Cardiac septum (tissue), 1 donor: ENCODE measurements at places on chromosomes 11 and 22. TPM values are rescaled to one million over a fixed set of nuclear protein-coding genes. Genes with fewer than 3 reads are reported as not detected.
A peak's percentile ranks its signal among the peaks of the same experiment; 100 is the strongest.

CSF2RB gene
- 4.9 TPM for total RNA-seq

TRIM49 gene
- total RNA-seq: not detected

CRYBB3 gene
- total RNA-seq: not detected

DUSP18 gene
- total RNA-seq: 3.4 TPM

CBX6 gene
- 60.3 TPM for total RNA-seq

NRXN2 gene
- total RNA-seq: 3.5 TPM

GRCh38 chr11:125990244-125990643 is 44.4 kb downstream of the VSIG10L2 start:
- DNase-seq: no peak

DNA sequence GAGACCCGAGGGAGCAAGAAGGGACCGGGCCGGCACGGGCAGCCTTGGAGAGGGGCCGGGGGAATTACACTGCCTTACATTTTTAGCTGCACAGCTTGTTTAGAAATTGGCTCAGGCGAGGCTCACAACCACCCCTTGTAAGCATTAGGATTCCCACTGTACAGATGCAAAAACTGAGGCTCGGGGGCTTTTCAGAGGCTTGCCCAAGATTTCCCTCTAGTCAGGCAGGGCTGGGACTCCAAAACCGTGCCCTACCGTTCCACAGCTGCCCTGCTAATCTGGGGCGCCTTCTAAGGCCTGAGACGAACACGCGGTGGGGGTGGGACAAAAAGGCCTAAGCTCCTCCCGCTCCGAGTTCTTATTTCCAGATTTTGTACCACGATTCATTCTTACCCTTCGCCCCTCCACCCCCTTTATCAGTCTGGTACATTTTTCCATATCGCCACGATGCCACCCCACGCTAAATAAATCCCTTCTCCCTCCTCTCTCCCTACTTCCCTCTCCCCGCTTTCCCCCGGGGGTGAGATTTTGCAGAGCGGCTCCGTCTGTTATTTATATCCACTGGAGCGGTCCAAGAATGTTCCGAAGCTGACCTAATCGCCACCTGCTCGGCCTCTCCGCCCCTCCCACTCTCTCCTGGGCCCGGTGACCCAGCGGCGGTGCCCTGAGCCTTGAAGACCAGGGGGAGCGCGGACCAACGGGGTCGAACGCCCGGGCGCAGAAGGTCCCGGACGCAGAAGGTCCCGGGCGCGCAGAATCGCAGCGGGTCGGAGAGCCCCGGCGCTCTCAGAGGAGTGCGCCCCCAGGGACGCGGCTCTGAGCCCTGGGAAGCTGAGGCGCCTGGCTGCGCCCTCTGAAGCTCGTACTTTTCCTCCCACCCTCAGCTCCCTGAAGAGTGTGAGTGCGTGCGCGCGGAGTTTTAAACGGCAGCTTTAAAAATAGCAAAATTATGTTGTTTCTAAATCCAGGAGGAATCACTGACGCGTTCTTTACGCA is 764 bp upstream of the PACSIN3 start:
- peak; percentile 79 for DNase-seq

- no peak for DNase-seq
Observed at GRCh38 chr22:45271667-45272201, 13.0 kb upstream of the UPK3A start.

GRCh38 chr11:26522912-26523610 is 49.0 kb downstream of the MUC15 start:
- no peak for DNase-seq

DNA sequence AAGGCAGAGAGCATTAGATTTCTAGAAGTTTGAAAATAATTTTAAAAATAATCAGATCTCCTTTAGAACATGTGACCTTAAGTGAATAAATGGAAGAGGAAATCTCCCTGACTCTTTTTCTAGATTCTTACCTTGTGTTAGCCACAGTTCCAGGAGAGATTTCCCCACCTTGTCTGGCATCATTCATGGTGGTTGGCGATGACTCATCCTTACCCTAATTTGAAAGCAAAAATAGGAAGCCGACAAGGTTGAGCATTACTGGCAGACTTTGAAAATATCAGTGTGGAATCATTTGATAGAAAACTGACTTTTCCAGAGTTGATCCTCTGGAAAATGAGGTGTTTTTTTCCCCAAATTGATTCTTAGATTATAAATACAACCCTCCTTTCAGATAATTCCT is 48.1 kb downstream of the CNTN5 start:
- DNase-seq: no peak

GRCh38 chr11:2652333-2653197 is 47.2 kb downstream of the KCNQ1OT1 start:
- no peak for DNase-seq

DNA sequence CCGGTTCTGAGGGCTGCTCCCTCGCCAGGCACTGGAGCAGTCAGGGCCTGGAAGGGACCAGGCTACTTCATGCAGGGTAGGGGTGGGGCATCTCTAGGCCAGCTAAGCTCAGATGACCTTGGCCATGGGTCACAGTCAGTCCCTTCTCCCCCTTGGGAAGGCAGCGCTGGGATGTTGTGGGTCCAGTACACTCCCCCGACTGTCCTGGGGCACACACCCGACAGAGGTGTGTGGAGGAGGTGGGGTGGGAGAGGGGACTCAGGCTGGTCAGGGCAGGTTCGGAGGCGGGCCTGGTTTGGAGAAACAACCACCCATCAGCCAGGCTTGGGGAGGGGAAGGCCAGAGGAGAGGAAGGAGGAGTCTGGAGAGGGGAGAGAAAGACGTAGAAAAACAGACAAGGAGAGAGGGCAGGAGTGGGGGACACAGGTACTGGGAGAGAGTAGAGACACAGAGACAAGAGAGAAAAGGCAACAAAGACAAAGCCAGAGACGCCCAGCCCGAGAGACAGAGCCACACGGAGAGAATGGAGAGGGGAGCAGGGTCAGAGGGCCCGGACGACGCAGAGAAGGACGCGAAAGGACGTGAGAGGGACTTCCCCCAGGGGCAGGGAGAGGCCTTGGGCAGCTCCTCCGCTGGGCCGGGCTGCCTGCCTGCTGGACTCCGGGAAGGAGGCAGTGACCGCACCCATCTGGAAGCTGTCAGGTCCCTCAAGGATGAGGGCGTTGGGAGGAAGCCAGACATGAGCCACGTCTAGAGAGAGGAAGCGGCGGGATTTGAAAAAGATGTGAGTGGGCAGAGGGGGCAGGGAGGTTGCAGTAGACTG is 30.6 kb upstream of the TSKU start:
- peak; percentile 84 for DNase-seq

- DNase-seq: peak; percentile 92
Observed at GRCh38 chr22:41197038-41197972, 7.8 kb upstream of the L3MBTL2 start.
